ENCODE measurements at places on chromosomes 12 and 14.

GRCh38 chr12:65432114-65432513, 153.6 kb downstream of the MSRB3 start:
- no peak for DNase-seq

DNA sequence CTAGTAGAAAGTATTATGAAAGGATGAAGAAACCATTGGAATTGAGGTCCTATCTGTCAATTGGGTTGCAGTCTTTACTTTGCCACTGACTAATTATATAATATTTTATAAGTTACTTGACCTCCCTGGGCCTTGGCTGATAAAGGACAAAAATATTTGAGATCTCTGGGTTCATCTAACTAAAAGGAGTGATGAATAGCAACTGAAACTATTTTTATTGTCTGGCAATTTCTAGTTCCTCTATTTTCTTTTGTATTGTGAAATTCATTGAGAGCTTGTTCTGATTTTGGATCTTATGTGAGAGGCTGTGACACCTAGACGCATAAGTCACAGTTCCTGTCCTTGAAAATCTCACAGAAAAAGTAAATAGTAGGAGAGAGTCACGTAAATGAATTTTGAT, 415.7 kb upstream of the ATP2B1 start:
- no peak for DNase-seq

DNA sequence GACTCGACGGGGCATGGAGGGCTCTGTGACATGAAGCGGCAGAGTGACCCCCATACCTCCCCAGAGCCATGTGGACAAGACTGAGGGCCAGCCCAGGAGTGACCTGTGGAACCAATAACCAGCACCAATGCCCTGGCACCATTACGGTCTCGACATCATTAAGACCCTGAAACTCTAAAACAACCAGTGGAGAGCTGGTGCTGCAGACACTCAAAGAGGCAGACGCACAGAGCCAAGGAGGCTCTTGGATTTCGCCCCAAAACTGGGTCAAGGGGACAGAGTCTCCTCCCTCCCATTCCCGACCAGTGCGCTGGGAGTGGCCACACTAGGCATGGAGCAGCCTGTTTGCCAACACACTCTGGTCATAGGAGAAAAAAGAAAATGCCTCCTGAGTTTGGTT, 41.6 kb upstream of the VASH1 start:
- no peak for DNase-seq

GRCh38 chr12:26277506-26278246, 82.3 kb downstream of the SSPN start:
- no peak for DNase-seq

- no peak for DNase-seq
These were observed 85.5 kb downstream of the CEP83 start for GRCh38 chr12:94374124-94374523.

DNA sequence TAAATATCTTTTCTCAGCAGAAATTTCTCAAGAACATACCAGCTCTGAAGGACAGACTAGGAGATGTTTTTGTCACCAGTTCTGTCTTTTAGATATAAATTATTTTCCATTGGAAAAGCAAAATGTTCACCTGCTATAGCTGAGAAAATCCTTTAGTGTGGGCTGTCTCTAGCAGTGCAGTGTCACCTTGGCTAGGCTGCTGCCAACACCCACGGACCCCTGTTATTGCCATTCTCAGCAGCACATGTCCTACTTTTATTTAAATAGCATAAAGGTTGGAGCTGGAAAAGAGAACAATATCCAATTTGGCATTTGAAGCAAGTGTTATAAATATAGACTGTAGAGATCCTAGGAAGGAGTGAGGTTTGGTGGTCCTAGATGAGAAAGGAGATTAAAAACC, 156.4 kb downstream of the TPH2 start:
- no peak for DNase-seq

DNA sequence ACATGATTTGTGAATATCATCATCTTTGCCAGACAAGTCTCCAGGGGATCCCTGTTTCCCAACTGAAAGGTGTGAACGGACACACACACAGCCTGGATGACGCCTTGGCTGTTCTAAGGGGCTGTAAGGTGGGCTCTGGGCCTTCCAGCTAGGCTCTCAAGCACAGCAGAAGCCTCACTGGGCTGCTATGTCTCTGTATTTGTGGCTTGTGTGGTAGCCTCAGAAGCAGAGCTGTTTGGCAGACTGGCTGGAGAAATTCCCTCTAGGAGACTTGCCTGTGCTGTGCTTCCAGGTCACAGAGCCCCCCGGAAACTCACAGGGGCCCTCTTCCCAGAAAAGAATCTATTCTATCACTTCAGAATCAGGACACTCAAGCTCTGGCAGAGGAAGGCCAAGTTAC, 21.4 kb downstream of the OTUB2 start:
- no peak for DNase-seq
